AML-193 (cell line): ENCODE measurements at places on chromosomes 13 and 19.

DNA sequence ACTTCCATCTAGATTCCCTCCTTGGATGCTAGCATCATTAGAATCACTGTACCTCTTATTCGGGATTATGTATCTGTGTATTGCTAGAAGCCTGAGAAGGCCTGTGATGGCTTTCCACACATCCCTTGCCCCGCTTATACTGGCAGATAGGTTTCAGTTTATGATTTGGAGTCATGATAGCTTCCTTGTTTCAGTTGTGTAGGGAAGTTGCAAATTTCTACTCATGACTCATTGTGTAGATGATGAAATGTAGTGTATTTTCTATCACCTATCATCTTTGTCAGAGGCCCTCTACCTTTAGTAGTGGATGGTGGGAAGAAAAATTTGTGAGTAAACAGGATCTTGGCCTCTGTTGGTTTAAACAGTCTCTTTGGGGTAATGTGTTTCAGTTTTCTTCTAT, 165.2 kb downstream of the GGACT start:
- DNase-seq, result peak; percentile 78

GRCh38 chr13:91329733-91330132, 17.8 kb upstream of the MIR17HG start:
- no peak for DNase-seq

GRCh38 chr13:104810242-104810641, 1725.2 kb downstream of the EFNB2 start:
- no peak for DNase-seq

GRCh38 chr19:8569066-8569771, 8.0 kb downstream of the MYO1F start:
- DNase-seq, result peak; percentile 94

DNA sequence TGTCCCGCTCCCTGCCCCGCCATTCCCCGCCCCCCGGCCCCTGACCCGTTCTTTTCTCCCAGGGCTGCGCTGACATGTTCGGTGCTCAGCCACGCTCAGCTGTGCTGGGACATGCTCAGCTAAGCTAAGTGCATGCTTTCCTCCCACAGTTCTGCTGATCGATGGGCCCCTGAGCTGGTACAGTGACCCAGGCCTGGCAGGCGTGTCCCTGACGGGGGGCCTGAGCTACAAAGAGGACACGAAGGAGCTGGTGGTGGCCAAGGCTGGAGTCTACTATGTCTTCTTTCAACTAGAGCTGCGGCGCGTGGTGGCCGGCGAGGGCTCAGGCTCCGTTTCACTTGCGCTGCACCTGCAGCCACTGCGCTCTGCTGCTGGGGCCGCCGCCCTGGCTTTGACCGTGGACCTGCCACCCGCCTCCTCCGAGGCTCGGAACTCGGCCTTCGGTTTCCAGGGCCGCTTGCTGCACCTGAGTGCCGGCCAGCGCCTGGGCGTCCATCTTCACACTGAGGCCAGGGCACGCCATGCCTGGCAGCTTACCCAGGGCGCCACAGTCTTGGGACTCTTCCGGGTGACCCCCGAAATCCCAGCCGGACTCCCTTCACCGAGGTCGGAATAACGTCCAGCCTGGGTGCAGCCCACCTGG, 3.7 kb downstream of the TNFSF9 start:
- no peak for DNase-seq

- no peak for DNase-seq
These were observed 72.7 kb downstream of the KATNAL1 start for GRCh38 chr13:30234619-30235162.
